CD4-positive, alpha-beta T cell treated with Interleukin-12 subunit alpha and Interleukin-12 subunit beta, for 1 hour (primary cell): ENCODE measurements at places on chromosomes 6 and 20.

- DNase-seq: peak; percentile 77
Observed at GRCh38 chr6:44078827-44079671, 48.2 kb downstream of the MRPL14 start.

GRCh38 chr6:151186804-151187330, 52.9 kb upstream of the AKAP12 start:
- DNase-seq: no peak

DNA sequence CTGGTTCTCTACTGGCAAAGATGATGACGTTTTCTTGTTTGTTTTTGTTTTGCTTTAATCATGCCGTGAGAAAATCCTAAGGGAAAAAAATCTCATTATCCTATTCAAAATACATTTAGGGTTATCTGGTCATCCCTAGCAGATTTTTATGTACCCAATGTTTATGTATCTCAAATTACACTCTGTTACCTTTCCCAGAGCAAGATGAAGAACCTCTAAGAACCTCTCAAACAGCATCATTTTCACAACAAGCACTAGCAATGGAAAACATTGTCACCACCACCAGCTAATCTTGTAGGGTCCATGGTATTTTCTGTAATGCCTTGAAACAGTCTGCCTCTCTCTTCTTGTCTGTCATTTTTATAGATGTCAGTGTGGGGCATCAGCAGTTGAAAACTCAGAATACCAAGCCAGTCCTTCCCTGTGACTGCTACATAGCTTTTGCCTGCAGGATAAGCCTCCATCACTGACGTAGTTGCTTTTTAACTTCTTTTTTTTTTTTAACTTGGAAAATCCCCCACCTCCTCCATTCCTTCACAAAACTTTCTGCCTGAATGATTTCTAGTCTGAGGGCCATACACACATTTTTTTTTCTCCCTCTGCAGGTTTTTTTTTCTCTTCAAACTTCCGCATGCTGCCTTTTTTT, 2.4 kb upstream of the SNAP25 start:
- DNase-seq: no peak

GRCh38 chr20:14879020-14879697, 541.7 kb upstream of the FLRT3 start:
- no peak for DNase-seq

DNA sequence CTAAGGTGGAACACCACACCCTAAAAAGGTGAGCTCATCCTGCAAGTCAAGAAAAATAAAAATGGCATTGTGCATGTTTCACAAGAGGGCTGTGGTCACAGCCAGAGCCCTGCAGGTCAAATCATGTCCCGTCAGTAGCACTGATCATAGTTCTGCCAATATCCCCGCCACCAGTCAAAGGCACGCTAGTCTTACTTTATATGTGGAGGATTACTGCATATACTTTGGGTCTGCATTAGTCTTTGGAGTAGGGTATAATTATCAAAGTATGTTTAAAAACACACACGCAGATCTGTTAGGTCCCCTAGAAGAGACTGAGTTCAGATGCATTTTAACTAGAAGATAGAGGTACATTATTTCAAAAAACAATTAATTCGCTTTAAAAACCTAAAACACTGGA, 1.8 kb downstream of the PERP start:
- no peak for DNase-seq

DNA sequence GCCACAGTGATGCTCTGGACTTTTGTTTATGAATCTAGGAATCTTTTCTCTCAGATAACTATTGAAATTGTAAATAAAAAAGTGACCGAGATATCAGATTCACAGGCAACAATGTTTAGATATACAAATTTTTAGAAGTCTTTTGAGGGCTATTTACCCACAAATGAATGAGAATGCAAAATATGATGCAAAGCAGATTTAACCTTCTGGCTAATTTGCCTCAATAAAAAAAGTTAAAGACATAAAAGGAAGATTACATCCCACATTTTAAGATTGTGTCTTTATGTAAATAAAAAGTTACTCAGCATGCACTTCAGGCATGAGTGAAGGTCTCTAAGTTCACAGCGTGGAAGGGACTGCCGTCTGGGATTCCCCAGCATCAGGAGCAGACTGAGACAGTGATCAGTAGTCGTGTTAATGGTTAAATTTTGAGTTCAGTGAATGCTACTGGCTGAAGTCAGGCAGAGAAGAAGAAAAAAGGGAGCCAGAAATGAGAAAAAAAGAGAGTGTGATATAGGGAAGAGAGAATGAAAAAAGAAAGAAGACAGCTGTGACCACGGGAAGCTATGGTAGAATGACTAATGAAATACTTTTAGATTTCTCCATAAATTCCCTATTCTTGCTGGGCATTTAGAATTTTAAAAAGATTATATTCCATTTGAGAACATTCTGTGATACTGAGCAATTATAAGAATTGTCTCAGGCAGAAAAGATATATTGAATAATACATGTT, 93.6 kb downstream of the MYB start:
- DNase-seq: no peak

- no peak for DNase-seq
Observed at GRCh38 chr6:130421585-130421984, 55.8 kb downstream of the TMEM200A start.

GRCh38 chr6:70531133-70531532, 35.6 kb upstream of the SDHAF4 start:
- no peak for DNase-seq

- DNase-seq: no peak
Observed at GRCh38 chr20:31996996-31997395, 13.2 kb upstream of the CCM2L start.

GRCh38 chr20:25079171-25079570, 2.8 kb downstream of the VSX1 start:
- no peak for DNase-seq

GRCh38 chr20:50421356-50422340, 88.5 kb upstream of the PTPN1 start:
- DNase-seq: no peak

DNA sequence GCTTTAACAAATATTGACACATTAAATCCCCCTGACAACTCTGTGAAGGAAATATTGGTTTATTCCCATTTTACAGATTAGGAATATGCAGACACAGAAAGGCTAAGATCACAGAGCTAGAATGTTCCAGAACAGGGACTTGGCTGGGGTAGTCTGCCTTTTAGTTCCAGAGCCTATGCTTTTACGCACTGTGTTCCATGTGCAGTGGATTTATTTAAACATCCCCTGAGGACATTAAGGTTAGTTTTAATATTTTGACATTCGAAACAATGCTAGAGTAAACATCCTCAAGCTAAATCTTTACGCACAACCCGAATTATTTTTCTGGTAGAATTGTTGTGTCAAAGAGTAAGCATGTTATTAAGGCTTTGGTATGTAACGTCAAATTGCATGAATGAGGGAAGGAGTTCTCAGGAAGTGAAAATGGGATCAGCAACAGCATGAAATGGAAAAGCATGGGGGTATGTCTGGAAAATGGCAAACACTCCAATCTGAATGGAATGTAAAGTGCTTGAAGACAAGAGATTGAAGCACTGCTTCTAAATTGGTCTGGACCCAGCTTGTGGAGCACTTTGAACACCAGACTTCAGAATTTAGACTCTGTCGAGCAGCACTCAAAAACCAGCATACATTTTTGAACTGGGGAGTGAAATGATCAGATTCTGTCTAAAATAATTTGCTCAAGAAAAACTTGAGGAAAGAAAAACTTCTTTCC, 429.9 kb downstream of the CD83 start:
- no peak for DNase-seq

GRCh38 chr6:15472621-15473020, 190.2 kb downstream of the DTNBP1 start:
- DNase-seq: no peak
